ENCODE measurements at places on chromosomes 16 and 17.

GRCh38 chr16:27385398-27385797 lies 16.6 kb upstream of the IL21R start:
- DNase-seq, result no peak

GRCh38 chr17:21095735-21096134 lies 31.0 kb upstream of the DHRS7B start:
- no peak for DNase-seq

GRCh38 chr16:68070806-68071517 lies 14.2 kb upstream of the NFATC3 start:
- no peak for DNase-seq

DNA sequence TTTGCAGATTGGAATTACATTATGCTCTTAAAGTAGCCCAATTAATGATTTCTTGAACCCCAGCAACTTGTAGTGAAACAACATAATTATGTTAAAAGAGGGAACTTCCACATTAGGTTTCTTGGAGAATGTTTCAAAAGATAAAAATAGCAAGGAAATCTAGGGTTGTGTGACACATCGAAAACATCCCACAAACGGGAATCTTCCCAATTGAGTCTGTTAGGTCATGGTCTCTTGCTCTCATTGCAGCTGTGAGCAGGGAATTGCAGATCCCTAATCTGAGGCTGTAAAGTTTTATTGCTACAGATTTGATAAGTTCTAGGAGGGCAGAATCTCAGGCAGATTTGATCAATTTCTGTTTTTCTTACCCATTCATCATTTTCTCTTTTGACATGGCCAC lies 6.7 kb upstream of the LPO start:
- no peak for DNase-seq

DNA sequence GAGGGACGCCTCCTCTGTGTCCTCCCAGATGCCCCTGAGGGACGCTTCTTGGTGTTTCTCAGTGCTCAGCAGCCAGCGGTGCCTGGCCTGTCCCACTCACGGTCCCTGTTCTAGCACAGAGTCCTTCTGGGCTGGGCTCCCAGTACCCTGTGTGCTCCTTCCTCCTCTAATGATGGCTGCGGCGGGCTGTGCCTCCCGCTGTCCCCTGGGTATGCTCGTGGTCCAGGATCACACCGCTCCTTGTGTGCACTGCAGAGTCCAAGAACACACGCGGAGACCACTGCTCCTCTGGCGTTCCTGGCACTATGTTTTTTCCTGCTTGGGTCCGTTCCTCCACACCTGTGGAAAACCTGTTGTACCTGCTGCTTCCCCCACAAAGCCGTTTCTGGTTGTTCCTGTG lies 15.1 kb upstream of the IRF8 start:
- no peak for DNase-seq

- no peak for DNase-seq
Observed at GRCh38 chr17:68314916-68315535, 23.7 kb downstream of the ARSG start.

DNA sequence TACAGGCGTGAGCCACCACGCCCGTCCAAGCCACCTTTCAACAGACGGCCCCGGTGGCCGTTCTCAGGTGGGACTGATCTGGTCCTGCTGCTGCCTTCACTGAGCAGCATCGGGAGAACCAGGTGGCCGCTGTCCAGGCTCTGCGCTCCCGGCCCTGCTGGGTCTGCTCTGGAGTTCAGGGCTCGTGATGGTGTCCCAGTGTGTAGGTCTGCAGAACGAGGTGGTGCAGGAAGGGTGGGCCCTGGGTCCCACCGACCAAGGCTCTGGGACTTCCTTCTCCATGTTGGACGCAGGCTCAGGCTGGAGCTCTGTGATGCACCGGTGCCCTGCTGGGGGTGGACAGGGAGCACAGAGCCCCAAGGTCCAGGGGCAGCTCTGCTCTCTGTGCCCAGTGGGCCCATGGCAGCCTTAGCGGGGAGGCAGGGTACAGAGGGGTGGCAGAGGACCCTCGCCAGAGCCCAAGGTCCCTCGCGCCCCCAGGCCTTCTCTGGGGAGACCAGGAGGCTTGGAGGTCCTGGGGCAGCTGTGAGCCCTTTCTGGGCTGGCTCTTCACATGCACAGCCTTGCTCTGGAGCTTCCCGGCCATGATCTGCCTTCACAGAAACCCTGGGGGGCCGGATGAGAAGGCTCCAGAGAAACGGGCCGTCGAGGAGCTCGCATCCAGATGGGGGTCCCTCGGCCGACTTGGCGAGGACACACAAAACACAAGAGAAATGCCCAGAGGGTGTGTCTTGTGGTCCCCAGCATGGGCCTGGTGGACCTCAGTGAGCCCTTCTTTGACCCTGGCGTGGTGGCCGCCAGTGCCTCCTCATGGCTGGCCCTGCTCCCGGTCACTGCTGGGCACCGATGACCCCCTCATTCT lies 26.9 kb upstream of the BAHCC1 start:
- DNase-seq, result no peak

- DNase-seq, result no peak
Observed at GRCh38 chr16:5722116-5722619, 624.6 kb upstream of the EEF2KMT start.

- no peak for DNase-seq
Observed at GRCh38 chr17:83192161-83192788, 112.9 kb downstream of the METRNL start.

DNA sequence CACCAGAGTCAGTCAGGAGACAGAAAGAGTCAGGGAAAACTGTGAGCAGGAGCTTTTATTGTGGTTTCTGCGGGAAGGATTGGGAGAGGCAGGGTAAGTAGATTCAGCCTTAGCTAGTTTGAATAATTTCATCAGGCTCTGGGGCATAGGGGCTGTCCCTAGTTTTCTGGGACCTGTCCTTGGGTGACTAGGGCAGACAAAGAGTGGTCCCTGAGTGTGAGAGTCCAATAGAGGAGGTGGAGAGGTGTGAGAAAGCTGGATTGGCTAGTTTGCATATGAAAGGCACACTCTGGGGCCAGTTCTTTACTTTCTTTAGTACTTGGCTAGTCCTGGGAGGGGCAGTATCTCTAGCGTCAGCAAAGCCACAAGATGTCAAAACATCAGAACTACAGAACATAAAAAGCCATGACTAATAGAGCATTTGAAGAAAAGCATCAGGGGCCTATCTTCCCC lies 255.6 kb downstream of the HS3ST3A1 start:
- DNase-seq, result no peak

Data from NCI-H1417 treated with DMSO at 0.1 percent for 48 hours (cell line).